ENCODE measurements at places on chromosomes 11 and 22.

- no peak for DNase-seq
Observed at GRCh38 chr11:113474362-113475159, 637 bp downstream of the DRD2 start.

DNA sequence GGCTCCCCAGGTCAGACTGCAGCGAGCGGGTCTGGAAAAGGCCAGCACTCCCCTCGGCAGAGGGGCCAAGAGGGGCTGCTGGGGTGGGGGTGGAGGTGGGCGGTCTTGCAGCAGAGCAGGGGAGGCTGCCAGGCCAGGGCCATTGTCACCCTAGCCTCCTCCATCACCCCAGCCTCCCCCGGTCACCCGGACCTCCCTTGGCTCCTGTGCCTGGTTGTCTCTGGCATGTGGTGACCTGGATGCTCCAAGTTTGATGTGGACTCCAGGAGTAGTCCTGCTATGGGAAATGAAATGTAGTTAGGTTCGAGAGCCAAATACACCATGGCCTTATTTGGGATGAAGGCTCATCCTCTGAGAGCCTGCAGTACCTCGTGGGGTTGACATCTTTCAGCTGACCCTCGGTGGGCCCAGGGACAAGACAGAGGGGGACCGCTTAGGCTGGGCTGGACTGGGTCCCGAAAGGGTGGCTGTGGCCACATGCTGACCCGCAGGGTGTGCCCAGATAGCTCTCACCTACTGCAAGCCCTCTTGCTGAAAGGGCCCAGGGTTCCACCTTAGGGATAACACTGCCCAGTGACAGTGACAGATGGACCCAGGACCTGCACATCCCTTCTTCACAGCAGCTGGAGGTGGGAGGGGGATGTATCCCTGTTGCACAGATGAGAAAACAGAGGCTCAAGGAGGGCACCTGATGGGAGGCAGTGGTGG, 24.1 kb downstream of the MRGPRD start:
- DNase-seq, result no peak

- no peak for DNase-seq
Observed at GRCh38 chr11:20610825-20611224, 11.4 kb downstream of the SLC6A5 start.

- no peak for DNase-seq
Observed at GRCh38 chr11:9625728-9626127, 38.1 kb upstream of the SWAP70 start.

DNA sequence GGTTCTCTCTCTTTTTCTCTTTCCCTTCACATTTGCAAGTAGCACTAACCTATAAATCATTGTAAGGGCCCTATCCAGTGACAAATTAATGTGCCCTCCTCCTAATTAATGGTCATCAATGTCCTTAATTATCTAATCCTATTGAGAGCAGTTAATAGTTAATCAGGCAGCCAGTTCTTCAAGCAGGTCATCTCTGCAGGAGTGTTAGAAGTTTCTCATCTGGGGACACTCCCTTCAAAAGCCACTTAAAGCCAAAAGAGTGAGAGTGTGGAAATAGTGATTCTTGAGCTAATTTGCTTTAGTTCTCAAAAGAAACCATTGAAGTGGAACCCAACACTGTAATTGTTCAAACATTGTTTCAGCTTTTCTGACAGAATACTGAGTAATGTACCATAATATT, 141.6 kb downstream of the ELP4 start:
- no peak for DNase-seq

- no peak for DNase-seq
Observed at GRCh38 chr11:2529636-2530035, 84.8 kb downstream of the KCNQ1 start.

DNA sequence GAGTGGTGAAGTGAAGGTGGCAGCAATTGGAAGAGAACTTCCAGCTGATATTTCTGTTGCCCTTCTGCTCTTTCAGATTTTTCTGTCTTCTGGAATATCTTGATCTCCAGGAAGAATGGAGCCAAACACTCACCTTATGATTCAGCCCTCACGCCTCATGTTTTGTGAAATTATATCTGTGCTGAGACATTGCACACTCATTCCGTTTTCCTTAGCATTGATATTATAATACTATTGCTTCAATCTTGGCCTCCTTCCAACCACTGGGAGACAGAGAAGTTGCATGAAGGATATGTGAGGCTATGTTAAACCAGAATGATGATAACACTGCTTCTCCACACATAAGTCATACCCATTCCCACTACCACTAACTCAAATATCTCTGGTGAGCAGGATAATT, 177.9 kb downstream of the ETS1 start:
- no peak for DNase-seq

Measured in stimulated activated CD4-positive, alpha-beta T cell treated with anti-CD3 and anti-CD28 coated beads, Interleukin-1b, Interleukin-23, amount 100 ng/mL, for 1 hour (primary cell).